H1 (cell line): ENCODE measurements at places on chromosomes 11 and 22.

GRCh38 chr11:80856066-80856465 is 1415.2 kb upstream of the TENM4 start:
- DNase-seq: no peak

- no peak for DNase-seq
Measured at GRCh38 chr11:78248903-78249302, 60.2 kb downstream of the USP35 start.

DNA sequence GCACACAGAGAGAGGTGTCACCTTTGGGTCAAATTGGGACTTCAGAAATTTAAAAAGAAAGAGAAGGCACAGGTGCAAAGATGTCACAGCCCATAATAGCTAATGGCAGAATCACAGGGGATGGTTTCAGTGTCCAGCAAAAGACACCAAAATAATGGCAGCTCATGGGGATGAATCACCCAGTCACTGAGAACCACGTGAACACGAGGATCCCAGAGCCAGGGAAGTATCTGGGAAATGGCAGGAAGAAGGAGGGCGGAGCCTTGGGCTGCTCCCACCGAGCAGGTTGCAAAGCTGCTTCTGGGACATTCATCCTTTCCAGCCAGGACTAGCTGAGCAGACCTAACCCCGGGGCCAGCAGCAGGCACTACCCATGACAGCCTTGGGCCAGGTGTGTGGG is 45.6 kb downstream of the TRMU start:
- no peak for DNase-seq

- DNase-seq: no peak
Measured at GRCh38 chr11:72069787-72070251, 10.5 kb downstream of the NUMA1 start.

- DNase-seq: no peak
Measured at GRCh38 chr11:66691311-66691980, 13.8 kb upstream of the RBM4B start.

- DNase-seq: no peak
Measured at GRCh38 chr11:64536396-64536941, 54.6 kb upstream of the SLC22A12 start.

GRCh38 chr11:132439711-132440255 is 1069.4 kb downstream of the NTM start:
- DNase-seq: no peak

DNA sequence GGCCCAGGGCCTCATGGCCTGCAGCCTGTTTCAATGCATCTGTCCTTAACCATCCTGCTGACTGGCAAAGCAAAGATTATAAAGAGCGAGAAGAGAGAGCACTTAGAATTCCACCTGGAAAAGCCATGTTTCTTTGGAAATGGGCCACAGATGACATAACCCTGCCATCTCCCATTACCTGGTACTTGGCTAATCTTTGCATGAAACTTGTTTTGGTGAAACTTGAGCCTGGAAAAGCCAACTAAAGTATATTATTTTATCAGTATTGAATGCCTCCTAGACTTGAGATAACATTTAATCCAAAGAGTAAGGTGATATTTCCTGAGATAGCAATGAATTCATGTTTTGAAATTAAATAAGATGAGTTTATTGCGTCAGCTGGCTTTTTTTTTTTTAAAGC is 72.6 kb downstream of the NAV2 start:
- no peak for DNase-seq

- peak; percentile 98 for DNase-seq
Measured at GRCh38 chr11:135075740-135076139, 663.7 kb upstream of the B3GAT1 start.

GRCh38 chr11:57357856-57358255 is 19.7 kb downstream of the P2RX3 start:
- DNase-seq: no peak

- DNase-seq: no peak
Measured at GRCh38 chr11:36211761-36212430, 77.3 kb downstream of the COMMD9 start.

DNA sequence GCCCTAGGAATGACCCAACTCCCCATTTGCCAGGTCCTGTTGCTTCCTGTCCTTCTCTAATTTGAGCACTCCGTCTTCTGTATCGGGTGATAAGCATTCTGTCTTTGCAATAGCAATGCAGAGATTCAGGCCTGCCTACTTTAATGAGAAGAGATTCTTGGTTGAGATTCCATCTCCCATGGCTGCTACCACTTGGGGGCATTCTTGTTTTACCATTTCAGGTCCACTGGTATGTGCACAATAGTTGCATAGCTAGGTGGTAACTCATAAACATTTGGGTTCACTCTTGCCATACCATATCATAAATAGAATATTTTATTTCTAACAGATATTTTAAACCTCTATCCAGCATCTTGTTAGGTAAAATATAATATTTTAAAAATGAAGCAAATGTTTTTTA is 34.4 kb upstream of the CALCB start:
- no peak for DNase-seq

DNA sequence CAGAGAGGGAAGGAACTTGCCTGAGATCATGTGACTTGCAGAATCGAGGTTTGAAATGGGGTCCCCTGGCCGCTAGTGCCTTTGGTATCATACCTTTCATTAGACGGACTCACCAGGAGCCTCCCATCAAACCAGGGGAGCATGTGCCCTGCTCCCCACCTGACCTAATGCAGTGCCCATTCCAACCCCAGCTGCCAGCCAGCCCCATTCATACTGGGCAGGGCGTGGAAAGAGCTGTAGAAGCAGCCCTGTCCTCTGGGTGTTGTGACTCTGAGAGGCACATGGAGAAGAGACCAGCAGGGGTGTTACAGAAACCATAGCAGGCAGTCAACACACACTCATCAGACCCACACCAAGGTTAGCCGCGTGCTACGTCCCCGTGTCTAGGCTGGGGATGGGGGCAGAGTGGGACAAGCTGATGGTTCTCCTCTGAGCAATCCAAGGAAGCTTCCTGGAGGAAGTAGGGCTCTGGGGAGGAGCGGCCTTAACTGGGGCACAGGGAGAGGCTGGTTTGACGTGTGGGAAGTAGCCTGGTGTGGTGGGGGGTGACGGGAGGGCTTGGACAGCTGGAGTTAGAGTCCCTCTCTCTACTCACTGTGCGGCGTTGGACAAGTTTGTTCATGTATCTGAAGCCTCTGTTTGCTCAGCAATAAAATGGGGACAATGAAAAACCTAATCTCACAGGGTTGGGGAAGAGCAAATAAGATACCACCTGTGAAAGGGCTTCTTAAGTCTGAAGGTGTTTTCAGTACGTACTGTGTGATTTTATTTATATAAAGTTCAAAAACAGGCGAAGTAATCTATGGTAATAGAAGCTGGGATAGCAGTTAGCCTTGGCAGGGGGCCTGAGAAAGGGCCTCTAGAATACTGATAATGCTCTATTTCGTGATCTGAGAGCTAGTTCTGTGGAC is 14.0 kb downstream of the GRIK4 start:
- DNase-seq: no peak

GRCh38 chr11:71255800-71256479 is 3.6 kb upstream of the SHANK2 start:
- no peak for DNase-seq

DNA sequence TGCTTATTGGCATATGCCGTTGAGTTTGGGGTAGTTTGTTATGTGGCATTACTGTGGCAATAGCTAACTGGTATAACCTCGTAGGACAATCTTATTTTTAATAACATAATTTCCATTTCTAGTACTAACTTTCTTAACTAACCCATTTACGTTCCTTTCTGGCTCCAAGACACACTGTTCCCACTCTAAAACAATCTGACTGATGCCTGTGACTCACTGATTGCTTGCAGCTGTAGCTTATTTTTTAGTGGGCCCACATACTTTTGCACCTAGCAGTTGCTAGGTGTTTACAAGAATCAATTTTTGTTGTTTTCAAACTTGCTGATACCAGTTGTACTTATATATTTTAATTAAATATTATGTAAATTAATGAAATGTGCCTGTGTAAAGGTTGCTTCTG is 52.2 kb downstream of the FAT3 start:
- no peak for DNase-seq

DNA sequence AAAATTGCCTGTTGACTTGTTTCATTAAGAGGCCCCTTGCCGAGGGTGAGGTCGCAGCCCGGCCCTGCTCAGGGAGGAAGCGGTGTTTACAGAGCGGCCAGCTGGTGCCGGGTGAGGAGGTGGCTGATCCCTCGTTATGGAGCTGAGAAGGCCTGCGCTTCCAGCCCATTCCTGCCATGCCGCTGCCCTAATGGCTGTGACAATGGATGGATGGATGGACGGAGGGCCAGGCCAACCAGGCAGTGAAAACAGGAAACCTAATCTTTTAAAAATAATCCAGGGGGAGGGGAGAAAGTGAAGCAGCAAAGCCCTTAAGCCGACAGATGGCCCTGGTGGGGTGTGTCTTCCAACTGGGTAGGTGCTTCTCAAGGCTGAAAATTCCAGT is 38.5 kb downstream of the BCR start:
- no peak for DNase-seq

- peak; percentile 33 for DNase-seq
Measured at GRCh38 chr11:975827-976226, 50.2 kb downstream of the AP2A2 start.

DNA sequence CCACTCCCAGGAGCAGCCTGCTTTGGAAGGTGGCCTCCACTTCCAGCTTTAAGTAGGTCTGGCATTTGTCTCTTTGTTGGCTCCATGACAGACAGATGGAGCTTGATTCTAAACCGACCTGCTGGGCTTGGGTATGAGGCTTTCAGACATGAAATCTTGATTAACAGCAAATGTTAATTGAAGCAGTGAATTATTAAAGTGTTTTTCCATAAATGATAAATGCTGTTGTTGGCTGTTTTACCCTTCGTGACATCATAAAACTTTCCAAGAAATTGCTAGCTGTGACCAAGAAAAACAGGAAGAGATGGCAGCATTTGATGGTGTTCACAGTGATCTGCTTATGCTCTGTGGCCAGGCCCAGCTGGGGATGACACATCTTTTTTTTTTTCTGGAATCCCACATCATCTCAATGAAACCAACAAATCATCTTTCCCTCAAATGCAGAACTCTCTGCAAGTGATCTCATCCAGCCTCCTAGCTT is 66.1 kb downstream of the RBMXL2 start:
- no peak for DNase-seq

GRCh38 chr11:77322926-77323590 is 21.6 kb upstream of the GDPD4 start:
- no peak for DNase-seq

GRCh38 chr11:117817368-117818040 is 7.0 kb downstream of the FXYD2 start:
- DNase-seq: peak; percentile 70

GRCh38 chr11:121928597-121929580 is 187.1 kb downstream of the BLID start:
- DNase-seq: no peak

DNA sequence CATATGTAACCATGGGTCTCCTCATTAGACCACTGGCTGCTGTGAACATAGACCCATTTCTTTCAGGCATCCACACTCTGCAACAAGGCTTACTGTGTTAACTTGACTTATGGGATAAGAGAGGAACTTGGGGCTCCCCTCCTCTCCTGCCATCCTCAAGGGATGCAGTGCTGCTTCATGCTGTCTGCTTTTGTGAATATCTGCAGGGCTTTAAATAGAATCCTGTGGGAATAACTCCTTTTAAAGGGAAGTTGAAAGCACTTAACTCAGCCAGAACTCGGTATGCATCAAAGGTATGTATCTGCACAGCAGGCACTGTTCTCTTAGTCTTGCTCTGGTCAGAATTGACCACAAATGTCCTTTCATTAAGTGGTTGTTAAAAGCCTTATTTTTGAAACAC is 222.5 kb upstream of the KIRREL3 start:
- no peak for DNase-seq

GRCh38 chr11:65558930-65559509 is 861 bp upstream of the LTBP3 start:
- DNase-seq: no peak

DNA sequence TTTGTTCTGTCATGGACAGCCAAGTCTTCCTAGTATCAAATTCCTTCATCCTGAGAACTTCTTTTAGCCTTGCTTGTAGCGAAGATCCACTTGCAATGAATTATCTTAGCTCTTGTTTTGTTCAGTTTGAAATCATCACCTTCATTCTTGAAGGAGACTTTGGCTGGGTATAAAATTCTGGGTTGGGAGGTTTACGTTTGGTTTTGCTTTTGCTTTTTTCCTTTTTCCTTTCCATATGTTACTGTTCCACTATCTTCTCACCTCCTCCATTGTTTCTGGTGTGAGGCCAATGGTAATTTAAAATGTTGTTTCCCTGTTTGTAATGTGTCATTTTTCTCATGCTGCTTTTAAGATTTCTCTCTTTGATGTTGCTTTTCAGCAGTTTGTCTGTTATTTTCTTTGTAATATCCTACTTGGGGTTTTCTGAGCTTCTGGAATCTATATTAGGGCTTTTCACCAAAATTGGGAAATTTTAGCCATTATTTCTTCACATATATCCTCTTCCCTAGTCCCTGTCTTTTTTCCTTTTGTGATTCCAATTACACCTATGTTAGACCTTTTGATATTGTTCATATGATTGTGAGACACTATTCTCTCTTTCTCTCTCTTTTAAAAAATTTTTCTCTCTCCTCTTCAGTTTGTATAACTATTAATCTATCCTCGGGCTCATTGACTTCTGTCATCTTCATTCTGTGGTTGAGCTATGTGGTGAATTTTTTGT is 172.7 kb downstream of the EFCAB6 start:
- no peak for DNase-seq

GRCh38 chr11:93528252-93528651 is 14.9 kb downstream of the SMCO4 start:
- no peak for DNase-seq

DNA sequence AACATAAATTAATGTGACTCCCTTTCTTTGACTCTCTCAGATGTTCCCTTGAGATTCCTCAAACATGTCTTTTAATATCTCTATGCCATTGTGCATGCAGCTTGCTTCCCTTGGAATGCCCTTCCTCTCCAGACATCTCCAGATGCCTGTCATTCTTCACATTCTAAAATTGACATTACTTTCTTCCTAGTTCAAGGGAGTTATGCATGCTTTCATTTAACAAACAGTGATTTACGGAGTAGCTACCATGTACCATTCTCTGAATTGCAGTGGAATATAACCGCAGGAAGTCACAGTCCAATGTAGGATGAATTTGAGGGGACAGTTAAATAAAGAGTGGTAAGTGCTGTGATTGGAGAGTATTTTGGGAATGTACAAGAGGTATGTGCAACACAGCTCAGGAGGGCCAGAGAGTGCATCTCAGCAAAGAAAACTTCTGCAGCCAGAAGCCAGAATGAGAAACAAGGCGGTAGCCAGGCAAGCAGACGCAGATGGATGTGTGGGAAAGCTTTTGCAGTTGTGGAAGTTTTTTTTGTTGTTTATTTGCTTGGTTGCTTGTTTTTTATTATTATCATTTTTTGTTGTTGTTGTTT is 18.7 kb downstream of the MMP10 start:
- no peak for DNase-seq

DNA sequence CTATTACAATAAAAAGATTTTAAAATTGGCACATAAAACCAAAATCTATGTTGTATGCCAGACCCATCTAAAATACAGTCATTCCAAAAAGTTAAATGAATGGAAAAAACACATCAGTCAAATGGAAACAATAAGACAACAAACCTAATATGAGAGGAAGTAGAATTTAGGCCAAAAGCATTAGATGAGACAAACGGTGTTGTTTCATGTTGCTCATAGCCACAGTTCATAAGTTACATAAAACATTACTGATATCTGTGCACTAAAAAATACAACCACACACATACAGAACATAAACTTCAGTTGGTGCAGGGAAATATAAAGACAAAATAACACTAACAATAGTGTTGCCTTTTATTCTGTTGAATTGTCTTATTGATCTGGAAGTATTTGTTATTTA is 661.9 kb downstream of the CNTN5 start:
- no peak for DNase-seq
